KG1 (cell line): ENCODE measurements at places on chromosomes 5 and 9.

GRCh38 chr5:114657342-114658130, 295.7 kb downstream of the KCNN2 start:
- no peak for DNase-seq

DNA sequence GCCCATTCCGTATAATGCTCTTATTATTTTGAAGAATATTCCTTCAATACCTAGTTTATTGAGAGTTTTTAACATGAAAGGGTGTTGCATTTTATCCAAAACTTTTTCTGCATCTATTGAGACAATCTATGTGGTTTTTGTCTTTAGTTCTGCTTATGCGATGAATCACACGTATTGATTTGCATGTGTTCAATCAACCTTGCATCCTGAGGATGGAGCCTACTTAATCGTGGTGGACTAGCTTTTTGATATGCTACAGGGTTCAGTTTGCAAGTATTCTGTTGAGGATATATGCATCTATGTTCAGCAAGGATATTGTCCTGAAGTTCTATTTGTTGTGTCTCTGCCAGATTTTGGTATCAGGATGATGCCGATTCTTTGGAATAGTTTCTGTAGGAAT, 1070.3 kb upstream of the CDH18 start:
- DNase-seq = no peak

- DNase-seq = no peak
These were observed 25.1 kb upstream of the GCNT1 start for GRCh38 chr9:76433836-76434235.

DNA sequence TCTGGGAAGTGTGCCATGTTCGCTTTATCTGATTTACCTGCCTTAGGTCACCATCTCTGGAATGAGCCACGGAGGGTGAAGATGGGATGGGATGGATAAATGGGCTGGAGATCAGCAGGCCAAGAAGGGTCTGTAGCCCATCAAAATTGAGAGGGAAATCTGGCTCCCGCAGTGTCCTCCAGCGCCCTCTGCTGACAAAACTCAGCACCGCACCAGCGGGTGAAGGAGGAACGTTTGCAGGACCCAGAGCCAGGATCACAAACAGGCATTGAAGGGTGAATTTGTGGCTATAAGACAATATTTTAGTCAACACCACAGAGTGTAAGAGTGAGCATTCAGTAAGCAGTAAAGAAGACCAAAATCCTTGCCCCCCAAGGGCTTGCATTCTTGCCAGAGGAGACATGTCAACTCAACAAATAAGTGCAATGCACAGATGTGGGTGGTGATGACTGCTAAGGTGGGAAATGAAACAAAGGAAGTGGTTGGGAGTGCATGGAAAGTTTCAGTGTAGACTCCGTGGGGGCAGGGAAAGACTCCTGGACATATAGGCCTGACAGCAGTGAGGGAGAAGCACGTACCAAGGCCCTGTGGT, 124.4 kb downstream of the TENT4A start:
- DNase-seq = no peak

DNA sequence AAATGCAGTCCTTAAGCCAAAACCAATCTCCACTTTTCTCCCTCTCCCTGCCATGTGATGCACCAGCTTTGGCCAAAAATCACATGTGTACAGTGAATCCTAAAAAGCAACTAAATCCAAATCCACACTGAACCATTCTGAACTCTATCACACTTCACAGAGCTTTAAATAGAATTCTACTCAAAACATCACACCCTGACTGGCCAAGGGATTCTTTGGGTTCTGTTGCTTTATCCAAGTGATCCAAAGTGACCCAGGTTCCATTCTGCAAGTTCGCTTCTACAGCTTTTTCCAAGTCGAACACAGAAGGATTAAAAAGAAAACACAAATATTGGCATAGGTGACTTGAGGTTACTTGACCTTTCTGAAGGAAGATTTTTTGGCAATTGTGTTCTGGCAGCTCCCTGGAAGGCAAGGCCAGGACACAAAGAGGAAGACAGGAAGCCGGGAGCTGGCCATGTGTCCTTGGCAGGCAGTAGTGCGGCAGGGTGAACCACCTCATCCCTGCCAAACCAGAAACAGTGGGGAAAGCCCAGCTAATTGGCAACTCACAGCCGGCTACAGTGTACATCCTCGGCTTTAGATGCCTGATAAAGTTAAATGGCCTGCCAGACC, 115.0 kb downstream of the NFIB start:
- no peak for DNase-seq

DNA sequence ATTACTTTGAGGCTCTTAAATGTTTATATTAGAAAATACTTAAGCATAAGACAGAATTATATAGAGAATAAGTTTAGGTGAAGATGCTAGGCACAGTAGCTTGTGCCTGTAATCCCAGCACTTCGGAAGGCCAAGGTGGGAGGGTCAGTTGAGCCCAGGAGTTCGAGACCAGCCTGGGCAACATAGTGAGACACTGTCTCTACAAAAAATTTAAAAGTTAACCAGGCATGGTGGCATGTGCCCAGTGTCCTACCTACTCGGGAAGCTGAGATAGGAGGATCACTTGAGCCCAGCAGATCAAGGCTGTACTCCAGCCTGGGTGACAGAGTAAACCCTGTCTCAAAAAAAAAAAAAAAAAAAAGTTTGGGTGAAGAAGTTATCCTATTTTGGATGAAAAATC, 61.7 kb downstream of the BAAT start:
- DNase-seq = no peak

GRCh38 chr5:84303315-84303714, 81.4 kb downstream of the EDIL3 start:
- no peak for DNase-seq

GRCh38 chr5:124402144-124402581, 344.3 kb downstream of the ZNF608 start:
- no peak for DNase-seq

- no peak for DNase-seq
These were observed 557.9 kb downstream of the CAAP1 start for GRCh38 chr9:26334706-26335105.

GRCh38 chr5:135481387-135481786, 29.2 kb upstream of the TIFAB start:
- DNase-seq = peak; percentile 40
